Kidney (tissue), 22 donors: ENCODE measurements at places on chromosomes 1 and 21.

DNA sequence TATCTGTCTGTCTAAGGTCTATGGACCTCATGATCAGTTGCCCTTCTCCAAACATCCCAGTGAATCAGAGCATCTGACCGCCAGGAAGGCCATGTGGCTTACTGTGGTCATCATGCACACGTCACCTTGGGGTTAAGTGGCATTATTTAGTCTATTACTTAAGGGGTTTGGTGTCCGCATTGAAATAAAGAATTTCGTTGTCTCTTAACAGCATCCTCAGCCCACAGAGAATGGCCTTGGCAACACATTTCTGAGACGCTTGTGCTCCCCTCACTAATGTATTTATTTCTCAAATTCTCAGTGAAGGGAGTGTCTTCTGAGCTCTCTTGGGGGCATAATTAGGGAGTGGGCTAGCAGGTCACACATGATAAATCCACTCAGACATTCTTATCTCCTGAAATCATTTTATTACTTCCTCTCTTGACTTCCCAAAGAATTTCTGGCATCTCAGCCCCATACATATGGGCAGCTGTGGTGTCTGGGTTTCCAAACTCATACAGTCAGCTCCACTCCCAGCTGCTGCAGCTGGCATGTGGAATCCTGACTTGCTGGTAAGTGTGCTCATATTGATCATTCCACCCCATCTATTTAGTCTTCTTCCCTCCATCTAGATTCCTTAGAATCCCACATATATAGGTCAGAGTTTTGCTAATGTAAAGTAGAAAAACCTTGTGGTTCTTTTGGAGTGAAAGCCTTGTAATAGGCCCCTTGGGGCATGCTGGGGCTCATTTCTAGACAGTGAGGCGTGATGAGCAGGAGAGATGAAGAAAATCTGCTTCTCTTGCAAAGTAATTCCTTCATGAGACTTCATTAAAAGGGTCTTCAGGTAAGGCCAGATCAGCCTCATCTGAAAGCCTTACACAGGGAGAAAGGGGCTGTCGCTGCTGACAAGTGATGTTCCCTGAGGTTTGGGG lies 110.5 kb downstream of the HHAT start:
- DNase-seq, result no peak

- DNase-seq, result no peak
These were observed 751 bp downstream of the MRPS15 start for GRCh38 chr1:36463463-36463802.

DNA sequence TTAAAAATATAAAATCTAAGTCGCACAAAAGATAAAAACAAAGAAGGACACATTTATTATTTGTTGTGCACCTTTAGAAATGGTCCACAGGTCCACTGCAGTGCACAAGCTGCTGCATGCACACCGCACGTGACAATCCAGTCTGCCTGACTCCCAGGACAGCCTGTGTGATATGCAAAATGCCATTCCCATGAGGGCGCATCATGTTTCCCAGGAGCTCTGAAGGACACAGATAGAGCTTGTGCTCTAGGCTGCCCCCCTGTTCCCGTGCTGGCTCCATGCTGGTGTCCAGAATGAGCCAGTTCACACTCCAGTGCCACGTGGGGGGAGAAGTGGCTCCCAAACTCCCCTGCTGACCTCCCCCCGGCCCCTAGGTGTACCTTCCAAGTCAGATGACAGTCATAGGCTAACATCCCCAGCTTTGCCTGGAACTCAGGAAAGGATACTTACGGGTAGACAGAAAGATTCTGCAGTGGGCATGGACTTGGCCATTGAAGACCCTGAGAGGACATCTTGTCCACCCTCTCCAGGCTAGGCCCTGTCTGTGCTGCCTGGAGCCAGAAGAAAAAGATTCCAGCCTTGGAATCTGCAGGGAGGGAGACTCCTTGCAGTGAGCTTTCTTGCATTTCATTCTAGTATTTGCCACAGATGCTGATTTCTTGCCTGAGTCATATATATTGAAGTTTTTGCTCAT lies 26.3 kb downstream of the RAB7B start:
- DNase-seq, result peak; percentile 79

GRCh38 chr1:182114627-182115023 lies 53.1 kb upstream of the ZNF648 start:
- no peak for DNase-seq

DNA sequence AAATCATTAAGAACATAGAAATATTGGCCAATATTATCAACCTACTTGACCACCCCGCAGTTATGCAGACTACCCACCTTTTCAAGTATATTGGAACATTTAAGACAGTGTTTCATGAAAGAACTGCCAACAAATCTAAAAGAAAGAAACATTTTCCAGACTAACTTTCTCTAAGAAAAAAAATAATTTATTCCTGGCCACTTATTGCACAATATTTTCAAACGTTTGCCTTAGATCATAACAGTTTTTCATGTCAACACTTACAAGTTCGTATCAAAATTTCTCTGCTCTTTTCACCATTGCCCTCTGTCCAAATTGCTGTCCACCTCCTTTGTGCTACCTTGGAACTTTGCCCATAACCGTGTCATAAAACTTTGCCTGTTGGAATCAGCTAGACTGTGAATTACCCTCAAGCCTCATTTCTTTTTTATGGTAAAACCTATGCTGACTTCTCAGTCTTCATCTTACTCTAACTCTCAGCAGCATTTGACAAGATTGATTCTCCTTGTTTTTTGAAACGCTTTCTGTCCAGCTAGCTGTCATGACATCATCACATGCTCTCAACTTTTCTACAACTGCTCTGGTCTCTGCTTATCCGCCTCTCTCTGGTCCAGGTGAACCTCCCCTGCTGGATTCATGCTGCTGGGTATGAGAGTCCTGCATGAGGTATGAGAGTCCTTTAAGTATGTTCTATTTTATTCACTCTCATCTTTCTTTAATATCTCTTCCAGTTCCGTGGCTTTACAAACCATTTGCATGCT lies 92.8 kb upstream of the CHRM3 start:
- DNase-seq, result no peak

- no peak for DNase-seq
These were observed 1.5 kb upstream of the KCNH1 start for GRCh38 chr1:211135342-211135950.

GRCh38 chr21:45764792-45765191 lies 121.3 kb downstream of the PCBP3 start:
- no peak for DNase-seq

DNA sequence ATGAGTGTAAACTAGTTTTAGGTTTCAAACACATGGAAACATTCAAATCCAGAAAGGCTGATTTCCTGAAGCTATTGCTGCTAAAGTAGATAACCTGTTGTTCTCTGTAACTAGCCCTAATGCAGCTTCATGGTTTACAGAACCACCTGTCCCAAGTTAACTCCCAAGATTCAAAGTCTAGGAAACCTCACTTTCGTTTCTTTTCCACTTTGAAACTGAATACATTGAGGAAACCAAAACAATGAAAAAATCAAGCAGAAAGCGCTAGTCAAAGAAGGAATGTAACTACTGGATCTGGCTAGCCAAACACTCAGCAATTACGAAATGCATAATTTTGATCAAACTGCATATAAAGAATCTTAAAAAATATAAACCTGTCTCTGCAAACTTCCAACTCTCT lies 17.8 kb downstream of the SLC16A1 start:
- no peak for DNase-seq

DNA sequence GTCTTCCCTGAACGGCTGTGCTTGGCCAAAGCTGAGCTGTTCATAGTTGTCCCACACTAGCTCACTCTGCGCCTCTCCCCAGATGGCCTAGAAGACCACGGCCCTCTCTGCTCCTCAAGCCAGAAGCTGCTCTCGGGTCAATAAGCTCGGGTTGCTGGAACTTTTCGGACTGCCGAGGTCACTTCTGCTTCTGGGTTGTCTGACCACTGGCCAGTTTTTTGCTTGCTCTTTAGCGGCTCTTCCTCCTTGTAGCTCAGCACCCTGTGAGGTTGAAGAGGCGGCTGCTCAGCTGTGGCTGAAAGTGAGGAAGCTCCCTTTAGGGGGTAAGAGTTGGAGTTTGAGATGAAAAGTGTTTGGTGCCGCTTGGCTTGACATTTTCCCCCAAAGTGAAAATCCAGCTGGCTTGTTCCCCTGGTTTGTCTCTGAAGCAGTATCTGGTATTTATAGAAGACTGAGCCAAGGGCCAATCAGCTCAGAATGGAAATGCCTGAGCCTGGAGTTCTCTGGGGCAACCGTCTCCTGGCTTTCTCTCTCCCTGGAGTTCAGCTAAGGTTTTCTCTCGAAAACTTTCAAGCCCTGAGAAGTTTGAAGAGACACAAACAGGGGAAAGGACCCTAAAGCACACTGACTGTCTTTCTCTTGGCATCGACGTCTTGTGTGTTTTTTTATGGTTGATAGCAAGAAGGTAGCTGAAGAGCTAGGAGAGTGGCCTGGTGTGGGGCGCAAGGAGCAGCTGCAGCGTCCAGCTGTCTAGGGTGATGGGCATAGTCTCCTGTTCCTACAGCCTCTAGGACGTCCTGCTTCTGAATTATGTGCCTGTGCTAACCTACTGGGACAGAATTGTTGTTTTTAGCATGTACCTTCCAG lies 72.0 kb downstream of the SYT6 start:
- DNase-seq, result peak; percentile 20

DNA sequence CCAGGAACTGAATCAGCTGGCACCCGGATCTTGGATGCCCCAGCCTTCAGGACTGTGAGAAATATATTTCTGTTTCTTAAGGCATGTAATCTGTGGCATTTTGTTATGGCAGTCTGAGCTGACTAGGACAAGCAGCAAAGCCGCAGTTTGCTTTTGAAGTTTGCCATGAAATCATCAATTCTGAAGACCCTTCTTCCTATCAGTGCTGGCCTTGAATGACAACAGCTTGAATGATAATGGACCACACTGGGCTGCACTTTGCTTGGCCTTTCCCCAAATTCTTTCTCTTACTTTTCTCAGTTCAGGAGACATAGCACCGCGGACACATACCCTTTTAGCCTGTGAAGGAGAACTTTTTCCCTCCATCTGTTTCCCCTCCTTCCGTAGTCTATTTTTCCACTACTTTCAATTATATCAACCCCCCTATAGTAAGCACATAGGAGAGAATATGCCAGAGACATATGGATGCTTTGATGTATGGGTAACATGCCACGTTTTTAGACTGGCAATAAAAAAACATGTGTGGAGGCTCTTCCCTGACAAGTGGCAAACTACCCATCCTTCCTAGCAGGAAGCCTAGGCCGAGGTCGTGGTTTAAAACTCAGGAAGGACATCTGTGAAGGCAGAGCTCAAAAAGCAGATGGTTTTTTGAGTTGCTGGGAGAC lies 42.9 kb downstream of the HLX start:
- DNase-seq, result no peak

GRCh38 chr1:4063516-4063915 lies 163.4 kb upstream of the C1orf174 start:
- DNase-seq, result no peak

DNA sequence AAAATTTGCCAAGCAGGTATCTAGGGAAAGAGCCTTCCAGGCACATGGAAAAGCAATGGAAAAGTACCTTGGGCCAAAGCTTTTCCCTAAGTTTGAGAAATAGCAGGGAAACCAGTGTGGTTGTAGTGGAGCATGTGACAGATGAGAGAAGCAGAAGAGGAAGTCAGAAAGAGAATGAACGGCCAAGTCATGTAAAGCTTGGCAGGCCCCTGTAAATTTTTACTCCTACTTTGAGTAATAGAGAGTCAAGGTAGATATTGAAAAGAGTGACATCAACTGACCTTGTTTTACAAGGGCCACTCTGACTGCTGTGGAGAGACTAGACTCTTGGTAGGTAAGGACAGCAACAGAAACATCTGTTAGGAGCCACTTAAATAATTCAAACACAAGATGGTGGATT lies 180.9 kb upstream of the PRMT6 start:
- no peak for DNase-seq

DNA sequence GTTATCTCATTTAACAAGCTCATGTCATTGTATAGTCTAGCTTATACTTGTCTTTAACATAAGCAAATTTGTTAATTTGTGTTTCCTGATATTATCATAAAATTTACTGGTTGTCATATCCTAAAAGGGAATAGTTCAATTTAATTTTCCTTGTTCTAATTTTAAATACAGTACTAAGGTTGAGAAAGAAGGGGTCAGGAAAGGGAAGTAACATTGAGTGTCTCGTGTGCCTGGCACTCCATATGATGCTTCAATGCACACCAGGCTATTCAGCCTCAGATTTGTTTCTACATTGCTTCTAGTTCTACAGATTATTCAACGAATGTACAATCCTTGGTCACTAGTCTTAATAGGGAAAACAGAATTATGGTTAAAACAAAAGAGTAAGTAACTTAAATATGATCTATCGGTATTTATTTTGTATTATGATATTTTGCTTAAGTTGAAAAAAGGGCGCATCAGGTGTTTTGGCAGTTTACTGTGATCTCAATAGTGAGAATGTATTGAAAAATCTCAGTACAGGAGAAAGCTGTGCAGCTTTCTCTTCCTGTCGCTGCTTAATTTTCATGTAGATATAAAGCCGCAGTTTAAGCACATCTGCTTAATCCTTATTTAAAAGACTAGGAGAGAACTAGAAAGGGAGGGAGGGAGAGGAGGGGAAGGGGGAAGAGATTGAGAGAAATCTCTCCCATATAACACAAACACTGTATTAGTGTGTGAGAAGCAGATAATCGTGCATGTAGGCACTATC lies 13.0 kb downstream of the PTPRC start:
- DNase-seq, result no peak

DNA sequence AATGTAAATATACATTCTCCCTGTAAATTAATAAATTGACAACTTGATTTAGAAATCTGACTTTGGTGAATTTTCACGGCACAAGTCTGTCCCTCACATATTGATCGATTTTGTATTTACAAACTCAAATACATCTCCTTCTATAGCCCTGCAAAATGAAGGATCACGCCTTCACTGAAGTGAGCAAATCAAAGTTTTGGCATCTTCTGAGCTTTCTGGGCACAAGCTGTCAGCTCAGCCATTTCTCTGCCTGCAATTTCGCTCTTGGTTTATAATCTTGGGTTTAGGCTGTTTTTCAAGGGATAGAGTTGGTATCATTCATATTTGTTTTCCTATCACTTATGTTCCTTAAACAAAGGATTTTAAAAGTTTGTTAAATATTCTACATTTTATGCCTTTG lies 25.8 kb downstream of the ANP32E start:
- no peak for DNase-seq

DNA sequence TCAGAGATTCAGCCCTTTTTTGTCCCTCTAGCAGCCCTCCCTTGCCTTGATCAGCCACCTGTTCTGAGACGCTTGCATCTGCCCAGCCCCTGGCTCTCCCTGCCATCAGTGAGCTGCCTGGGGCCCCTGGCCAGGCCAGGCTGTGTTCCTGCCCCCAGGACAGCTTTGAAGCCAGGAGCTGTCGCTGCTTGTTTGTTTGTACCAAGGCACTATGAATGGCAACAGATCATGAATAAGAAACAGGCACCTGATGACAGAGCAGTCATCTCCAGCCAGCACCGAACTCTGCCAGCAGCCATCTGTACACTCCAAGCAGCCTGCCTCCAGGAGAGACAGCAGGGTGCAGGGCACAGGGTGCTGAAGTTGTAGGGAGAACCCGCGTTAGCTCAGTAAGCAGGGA lies 8.1 kb upstream of the VWA5B1 start:
- DNase-seq, result no peak

- DNase-seq, result no peak
These were observed 46.0 kb upstream of the IL12RB2 start for GRCh38 chr1:67261680-67262079.
